ENCODE measurements at places on chromosomes 16 and 17. TPM values are rescaled to one million over a fixed set of nuclear protein-coding genes. Genes with fewer than 3 reads are reported as not detected.

ADAP2 gene
- 0.65 TPM for total RNA-seq

OR2C1 gene
- not detected for total RNA-seq

DNA sequence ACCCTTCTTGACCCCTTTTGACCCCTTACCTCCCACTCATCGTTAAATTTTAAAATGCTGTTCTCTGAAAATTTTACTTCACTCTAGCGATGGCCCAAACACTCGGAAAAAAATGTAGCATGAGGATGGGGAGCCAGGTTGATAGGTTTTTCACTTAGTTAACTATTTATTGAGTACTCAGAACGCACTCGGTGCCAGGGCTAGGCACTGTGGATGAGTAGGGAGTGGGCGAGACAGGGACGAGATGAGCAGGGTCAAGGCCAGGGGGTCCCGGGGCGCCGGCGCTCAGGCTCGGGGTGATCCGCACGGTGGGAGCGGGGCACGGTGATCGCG is 392 bp downstream of the ZSCAN32 start:
- DNase-seq: no peak

KRTAP3-1 gene
- not detected for total RNA-seq

GRCh38 chr16:66660422-66661209 is 35.9 kb downstream of the CMTM4 start:
- peak; percentile 72 for DNase-seq

DNA sequence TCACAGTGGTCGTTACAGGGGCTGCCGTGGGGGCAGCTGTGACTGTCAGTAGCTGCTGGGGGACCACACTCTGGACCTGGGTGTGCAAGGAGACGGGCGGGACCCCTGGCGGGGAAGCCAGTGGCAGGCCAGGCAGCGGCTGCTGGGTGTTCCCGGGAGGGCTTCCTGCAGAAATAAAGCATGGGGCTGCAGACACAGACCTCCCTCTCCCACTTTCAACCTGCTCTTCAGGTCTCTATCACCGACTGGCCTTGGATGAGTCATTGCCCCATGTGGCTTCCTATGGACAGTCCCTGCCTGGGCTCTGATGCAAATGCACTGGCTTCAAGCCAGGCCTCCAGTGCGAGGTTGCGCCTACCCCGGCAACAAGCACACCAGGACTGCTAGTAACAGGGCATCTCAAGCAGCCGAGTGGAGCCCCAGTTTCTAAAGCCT is 17.2 kb downstream of the SREBF1 start:
- DNase-seq: no peak

DNA sequence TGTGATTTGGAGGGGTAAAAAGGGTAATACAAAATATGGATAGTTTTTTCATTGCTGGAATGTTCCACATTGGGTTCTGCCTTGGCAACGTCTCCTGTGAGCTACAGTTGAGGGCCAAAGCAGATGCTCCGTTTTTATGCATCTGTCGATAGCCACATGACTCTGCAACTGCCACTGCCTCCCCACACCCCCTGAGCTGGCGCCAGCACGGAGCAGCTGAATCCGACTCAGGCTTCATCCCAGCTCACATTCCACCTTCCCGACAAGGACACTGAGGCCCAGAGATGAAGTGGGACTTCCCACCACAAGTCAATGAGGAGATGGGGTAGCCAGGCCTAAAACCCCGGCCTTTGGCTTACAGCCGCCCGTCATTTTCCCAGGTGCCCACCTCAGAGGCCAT is 334.1 kb downstream of the CDH13 start:
- no peak for DNase-seq

DNA sequence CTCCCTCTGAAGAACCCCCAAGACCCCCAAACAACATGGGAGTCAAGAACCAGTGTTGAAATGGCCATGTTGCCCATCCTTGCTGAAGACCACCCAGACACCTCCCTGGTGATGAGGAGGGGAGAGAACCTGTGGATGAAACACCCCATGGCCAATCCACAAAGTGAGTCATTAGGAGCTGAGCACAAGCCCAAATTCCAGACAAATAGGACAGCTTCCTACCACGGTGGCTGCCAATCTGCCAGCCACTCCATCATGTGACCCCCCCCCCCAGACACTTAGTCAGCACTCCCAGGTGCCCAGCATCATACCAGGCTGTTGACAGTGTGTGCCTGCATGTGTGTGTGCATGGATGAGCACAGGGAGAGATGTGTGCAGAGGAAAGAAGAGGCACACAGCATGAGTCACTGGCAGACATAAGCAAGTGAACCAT is 26.4 kb upstream of the RPL38 start:
- peak; percentile 72 for DNase-seq

- DNase-seq: no peak
Observed at GRCh38 chr17:67059372-67059771, 15.0 kb downstream of the CACNG1 start.

GRCh38 chr17:1491443-1492248 is 840 bp downstream of the MYO1C start:
- DNase-seq: no peak

GRCh38 chr16:81136390-81137335 is 40.5 kb upstream of the GCSH start:
- DNase-seq: no peak

TPSG1 gene
- not detected for total RNA-seq

ABCC11 gene
- total RNA-seq: 0.11 TPM

DNA sequence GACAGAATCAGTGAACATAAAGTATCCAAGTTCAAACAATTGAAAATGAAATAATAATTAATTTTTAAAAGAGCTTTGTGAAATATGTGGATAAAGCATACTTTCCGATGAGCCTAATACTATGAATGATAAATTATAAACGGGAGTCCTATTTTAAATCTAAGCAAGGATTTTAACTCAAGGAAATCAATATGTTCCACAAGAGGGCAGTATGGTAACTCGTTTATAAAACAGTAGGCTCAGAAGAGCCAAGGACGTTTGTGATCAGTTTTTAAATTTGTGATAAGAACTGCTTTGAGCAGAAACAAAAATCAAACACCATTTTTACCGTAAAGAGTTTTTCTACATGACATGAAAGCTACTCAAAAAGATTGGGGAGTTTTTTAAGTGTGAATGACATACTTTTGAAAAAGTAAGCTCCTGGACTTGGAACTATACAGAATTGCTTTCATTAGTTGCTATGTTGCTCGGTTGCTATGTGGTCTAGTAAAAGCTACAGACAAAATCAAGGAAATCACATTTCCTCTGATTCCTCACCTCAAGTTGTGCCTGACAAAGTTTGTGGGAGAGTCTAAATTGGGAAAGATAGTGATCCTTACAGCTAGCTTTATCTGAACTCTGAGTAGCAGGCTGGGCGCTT is 11.8 kb upstream of the TEKT1 start:
- DNase-seq: peak; percentile 42
